Frontal cortex (tissue), 4 donors: ENCODE measurements at places on chromosomes 11 and 22. TPM values are rescaled to one million over a fixed set of nuclear protein-coding genes. Genes with fewer than 3 reads are reported as not detected.

SYTL2 gene
- 4.9 TPM for total RNA-seq

NAALADL1 gene
- total RNA-seq, result 4.1 TPM

ARRB1 gene
- total RNA-seq, result 60.3 TPM

BARX2 gene
- not detected for total RNA-seq

PAMR1 gene
- 2.0 TPM for total RNA-seq

OR2D2 gene
- 0.41 TPM for total RNA-seq

NFAM1 gene
- total RNA-seq, result 0.82 TPM

MUC6 gene
- not detected for total RNA-seq

OSBP2 gene
- 19.2 TPM for total RNA-seq

PRR5L gene
- 5.7 TPM for total RNA-seq

CHST1 gene
- total RNA-seq, result 10.6 TPM

HBE1 gene
- total RNA-seq, result 15.1 TPM

OR52H1 gene
- total RNA-seq, result 0.41 TPM

NRXN2 gene
- 204 TPM for total RNA-seq

FAM180B gene
- total RNA-seq, result not detected

ZNF215 gene
- total RNA-seq, result 5.3 TPM

WT1 gene
- total RNA-seq, result not detected

OR6T1 gene
- total RNA-seq, result not detected

CRYBB3 gene
- total RNA-seq, result not detected

CCDC87 gene
- total RNA-seq, result 1.2 TPM

MMP27 gene
- total RNA-seq, result not detected

MUC15 gene
- not detected for total RNA-seq

C11orf86 gene
- total RNA-seq, result not detected

TMEM191C gene
- 2.4 TPM for total RNA-seq

IL10RA gene
- 2.0 TPM for total RNA-seq

MS4A15 gene
- total RNA-seq, result not detected

SHISA8 gene
- total RNA-seq, result not detected

CATSPER1 gene
- not detected for total RNA-seq

A4GALT gene
- total RNA-seq, result 0.41 TPM

VWA5A gene
- 11.0 TPM for total RNA-seq

CRYBB2 gene
- not detected for total RNA-seq

PLEKHB1 gene
- 5.3 TPM for total RNA-seq

TENM4 gene
- 55.0 TPM for total RNA-seq

IGLL5 gene
- not detected for total RNA-seq

PAK1 gene
- 56.7 TPM for total RNA-seq

SGSM1 gene
- total RNA-seq, result 8.6 TPM

TRIM49B gene
- total RNA-seq, result under 0.01 TPM

OOSP2 gene
- not detected for total RNA-seq

TMEM138 gene
- 28.5 TPM for total RNA-seq
